ENCODE measurements at places on chromosomes 5 and 9. TPM values are rescaled to one million over a fixed set of nuclear protein-coding genes. Genes with fewer than 3 reads are reported as not detected.

The C5orf52 gene
- total RNA-seq = not detected

The ELAVL2 gene
- total RNA-seq = not detected

The IFNB1 gene
- total RNA-seq = not detected

The WWC1 gene
- total RNA-seq = 0.27 TPM

- no peak for DNase-seq
These were observed 116.3 kb downstream of the FEM1C start for GRCh38 chr5:115428248-115428647.

GRCh38 chr9:69476797-69477196 lies 151.8 kb downstream of the ENTREP1 start:
- no peak for DNase-seq

DNA sequence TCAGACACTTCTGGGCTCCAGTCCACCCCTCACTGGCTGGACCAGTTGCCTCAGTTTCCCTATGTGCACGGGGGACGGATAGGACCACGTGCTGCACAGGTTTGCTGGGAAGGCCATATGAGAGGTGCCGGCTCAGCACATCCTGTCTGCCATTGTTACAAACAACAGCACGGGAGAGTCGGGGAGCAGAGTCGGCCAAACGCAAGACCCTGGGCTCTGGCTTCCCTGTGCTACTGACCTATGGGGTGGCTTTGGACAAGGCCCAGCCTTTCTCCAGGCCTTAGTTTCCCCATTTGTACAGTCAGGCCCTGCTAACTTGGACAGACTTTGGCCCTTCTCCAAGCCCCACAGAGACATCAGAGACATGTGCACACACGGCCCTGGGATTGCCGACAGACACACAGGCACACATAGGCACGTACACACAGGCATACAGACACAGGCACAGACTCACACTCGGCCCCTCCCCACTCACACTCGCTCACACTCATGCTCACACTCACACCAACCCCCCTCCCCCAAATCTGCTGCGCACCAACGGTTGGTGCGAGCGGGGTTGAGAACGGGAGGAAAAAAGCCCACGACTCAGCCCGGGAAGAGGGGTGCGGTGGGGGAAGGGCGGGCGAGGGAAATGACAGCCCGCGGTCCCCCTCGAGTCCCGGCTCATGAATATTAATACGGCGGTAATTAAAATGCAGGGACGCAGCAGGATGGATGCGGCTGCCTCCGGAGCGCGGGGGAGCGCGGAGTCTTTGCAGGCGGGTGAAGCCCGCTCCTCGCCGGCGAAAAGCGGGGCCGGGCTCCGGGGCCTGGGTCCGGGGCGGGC lies 133.0 kb downstream of the C9orf50 start:
- peak; percentile 91 for DNase-seq

DNA sequence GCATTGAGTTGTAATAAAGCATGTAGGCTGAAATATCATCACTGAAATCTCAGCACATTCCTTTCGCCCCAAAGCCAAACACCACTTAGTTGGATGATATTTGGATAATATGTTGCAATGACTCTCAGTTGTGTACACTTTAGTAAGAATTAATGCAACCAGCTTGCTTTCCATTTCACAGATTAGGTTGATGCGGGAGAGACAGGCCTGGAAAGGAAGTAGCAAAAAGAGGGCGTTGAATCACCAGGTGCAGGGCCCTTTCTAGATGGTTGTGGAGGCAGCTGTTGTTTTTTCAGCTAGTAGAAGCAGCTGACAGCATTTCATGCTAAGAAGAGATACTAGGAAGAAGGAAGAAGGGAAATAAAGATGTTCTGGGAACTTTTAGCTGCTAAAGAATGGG lies 30.9 kb downstream of the DMRT3 start:
- no peak for DNase-seq

DNA sequence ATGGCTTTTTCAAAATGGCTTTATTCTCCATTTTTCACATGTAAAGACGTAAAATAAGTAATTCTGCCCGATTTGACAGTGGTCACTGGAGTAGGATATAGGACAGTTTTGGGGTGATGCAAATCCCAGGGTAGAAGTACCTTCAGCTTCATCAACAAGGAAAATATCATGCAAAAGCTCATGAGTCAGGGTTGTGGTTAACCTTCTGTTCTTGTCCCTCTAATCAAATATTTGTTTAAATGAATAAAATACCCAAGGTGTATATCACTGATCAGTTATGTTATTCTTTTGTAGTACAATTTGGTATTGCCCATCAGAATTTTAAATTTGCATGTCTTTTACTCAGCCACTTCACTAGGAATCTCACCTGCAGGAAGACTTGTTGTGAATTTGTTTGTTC lies 40.0 kb downstream of the FBXL7 start:
- DNase-seq = no peak

- peak; percentile 88 for DNase-seq
These were observed 4.1 kb downstream of the NFIL3 start for GRCh38 chr9:91419222-91420191.

- DNase-seq = no peak
These were observed 65.1 kb upstream of the NEURL1B start for GRCh38 chr5:172575816-172576545.

DNA sequence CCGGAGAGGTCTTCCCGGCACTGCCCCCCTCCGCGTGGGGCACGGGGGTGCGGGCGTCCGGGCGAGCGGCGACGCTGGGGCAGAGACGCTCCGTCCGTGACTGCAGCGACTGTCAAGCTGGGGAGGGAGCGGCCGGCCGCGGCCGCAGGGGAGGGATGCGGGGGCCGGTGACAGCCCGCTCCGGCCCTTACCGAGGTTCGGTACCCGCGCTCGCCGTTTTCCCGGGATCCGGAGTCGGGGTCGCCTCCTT lies 400 bp downstream of the KDM4C start:
- DNase-seq = peak; percentile 79
